ENCODE measurements at places on chromosomes 16 and 17.
A peak's percentile ranks its signal among the peaks of the same experiment; 100 is the strongest.

GRCh38 chr16:1907226-1907860, 10.9 kb downstream of the HS3ST6 start:
- no peak for DNase-seq

DNA sequence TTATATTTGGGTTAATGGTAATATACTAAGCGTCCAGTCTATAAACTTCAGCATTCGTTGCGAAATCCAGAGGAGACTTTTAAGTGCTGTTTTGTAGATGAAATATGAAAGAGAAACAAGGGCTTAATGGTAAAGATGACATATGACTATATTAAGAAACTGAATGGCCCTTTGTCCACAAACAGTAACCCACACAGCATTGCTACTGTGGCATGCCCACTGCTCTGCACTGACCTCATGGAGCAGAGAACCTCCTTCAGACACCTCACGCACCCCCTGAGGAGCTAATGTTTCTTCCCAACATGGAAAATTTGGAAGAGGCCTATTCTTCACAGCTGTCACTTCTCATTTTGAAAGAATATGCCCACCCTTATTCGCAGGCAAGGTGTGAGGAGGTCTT, 26.7 kb downstream of the ASPA start:
- DNase-seq = no peak

- DNase-seq = peak; percentile 75
These were observed 57.9 kb upstream of the SLC12A3 start for GRCh38 chr16:56807011-56807675.

GRCh38 chr17:1006054-1006453, 9.1 kb downstream of the TIMM22 start:
- no peak for DNase-seq

DNA sequence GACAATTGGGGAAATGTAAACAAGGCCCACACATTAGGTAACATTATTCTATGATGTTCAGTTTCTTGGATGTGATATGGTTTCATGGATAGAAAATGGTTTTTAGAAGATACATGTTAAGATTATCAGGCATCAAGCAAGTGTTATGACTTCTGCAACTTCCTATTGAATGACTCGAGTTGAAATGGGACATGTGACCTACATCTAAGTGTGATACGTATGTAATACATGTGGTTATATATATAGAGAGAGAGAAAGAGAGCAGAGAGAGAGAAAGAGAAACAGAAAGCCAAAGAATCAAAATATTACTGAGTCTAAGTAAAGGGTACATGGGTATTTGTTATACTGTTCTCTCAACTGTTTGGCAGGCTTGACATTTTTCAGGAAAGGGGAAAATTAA, 1.7 kb downstream of the TMEM170A start:
- no peak for DNase-seq

- DNase-seq = no peak
These were observed 96.2 kb downstream of the RTN4RL1 start for GRCh38 chr17:1928976-1929375.

- DNase-seq = no peak
These were observed 163.3 kb downstream of the ANKFN1 start for GRCh38 chr17:56316604-56317003.

DNA sequence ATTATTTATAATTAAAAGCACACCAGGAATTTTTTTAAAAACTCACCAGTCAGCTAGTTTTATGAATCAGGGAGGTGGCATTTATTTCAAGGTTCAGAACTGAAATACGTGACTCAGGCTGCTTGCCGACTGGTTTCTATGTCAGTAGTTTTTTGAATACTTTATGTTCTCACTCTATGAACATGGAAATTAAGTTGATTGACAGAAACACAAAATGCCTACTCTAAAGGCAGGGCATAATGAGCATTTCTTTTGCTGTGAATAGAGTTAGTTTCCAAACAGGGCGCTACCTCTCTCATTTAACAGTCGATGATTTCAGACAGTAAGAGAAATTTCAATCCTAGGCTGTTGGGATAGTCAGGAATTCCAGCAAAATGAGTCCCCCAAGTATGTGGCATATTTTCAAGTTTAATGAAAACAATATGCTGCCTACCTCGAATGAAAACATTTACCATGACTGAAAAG, 6.7 kb downstream of the HS3ST3B1 start:
- DNase-seq = no peak

- no peak for DNase-seq
These were observed 230.5 kb upstream of the CACNG5 start for GRCh38 chr17:66604376-66604775.

DNA sequence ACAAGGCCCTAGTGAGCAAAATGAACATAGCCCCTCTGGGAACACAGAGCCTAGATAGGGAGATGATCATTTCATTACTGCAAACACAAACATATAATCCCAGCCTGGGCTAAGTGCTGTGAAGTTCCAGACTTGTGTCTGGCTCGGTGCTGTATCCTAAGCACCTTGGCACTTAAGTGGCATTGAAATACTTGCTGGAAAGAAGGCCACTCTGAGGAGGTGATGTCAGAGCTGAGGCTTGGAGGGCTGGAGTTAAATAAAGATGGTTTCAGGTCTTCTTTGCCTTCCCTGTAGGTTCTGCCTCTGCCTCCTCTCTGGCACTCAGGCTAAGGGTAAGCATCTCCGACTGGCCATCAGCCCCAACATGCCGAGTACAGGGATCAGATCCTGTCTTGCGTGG, 2.4 kb upstream of the CACNA1G start:
- DNase-seq = no peak

DNA sequence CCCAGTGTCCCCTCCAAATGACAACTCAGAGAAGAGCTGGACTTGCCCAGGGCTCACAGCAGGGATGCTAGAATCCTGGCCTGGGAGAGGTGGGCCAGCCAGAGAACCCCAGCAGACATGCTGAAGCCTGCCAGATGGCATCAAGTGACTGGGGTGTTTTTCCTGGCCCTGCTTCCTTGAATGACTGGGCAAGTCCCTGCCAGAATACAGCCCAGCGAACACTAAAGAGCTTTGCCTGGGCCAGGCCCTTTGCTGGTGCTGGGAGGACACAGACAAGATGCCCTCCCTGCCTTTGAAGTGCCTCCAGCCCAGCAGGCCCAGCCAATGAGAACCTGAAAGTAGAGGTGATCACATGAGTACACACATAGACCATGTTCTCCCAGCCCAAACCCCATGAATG, 11.5 kb downstream of the ZNF319 start:
- no peak for DNase-seq

DNA sequence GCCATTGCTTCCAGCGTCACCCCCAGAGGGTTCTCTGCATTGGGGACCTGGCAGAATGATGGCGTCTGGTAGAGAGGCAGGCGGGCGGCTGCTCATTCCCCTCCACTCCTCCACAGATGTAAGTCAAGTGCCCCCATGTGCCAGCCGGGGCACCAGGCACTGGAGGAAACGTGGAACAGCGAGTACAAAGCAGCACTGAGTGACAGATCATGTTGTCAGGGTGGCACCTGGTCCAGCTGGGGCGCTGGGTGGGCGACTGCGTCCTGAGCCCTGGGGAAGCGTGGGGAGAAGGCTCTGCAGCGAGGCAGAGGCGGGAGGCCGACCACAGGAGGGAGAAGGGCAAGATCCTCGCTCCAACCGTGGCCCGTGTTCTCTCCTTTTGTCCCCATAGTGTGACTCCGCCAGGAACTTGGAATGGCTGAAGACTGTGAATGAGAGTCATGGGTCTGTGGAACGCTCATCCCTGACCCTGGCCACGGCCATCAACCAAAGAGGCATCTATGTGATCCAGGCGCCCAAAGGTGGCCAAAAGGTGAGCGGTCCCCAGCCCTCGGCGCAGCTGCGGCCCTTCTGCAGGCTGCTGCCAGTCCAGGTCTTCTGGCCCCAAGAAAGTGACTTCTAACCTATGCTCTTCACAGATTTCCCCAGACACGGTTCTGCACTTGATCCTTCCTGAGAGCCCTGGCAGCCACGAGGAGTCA, 76.7 kb downstream of the RNF213 start:
- no peak for DNase-seq

DNA sequence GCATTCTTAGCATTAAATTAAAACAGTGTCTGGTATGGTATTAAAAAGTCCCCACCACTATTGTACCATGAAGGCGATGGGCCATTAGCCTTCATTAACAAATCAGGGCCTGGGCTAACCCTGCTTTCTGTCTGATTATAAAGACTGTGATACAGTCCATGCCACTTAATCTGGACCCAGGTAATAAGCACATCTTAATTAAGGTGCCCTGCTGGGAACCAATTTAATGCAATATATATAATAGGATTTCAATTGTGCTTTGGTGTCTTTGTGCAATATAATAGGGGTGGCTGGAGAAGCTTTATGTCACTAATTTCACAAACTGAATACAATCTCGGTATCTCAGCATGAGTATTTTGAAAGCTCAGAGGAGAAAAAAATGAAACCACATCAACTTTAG, 64.4 kb upstream of the CDH8 start:
- no peak for DNase-seq

- DNase-seq = no peak
These were observed at the start of gene FOXF1 for GRCh38 chr16:86510465-86511261. Gene FOXF1 (plus strand): TSS chr16:86510527. CDS start chr16:86510570, 43 bp downstream.

- no peak for DNase-seq
These were observed 19.7 kb upstream of the PIK3R5 start for GRCh38 chr17:8985054-8985701.

DNA sequence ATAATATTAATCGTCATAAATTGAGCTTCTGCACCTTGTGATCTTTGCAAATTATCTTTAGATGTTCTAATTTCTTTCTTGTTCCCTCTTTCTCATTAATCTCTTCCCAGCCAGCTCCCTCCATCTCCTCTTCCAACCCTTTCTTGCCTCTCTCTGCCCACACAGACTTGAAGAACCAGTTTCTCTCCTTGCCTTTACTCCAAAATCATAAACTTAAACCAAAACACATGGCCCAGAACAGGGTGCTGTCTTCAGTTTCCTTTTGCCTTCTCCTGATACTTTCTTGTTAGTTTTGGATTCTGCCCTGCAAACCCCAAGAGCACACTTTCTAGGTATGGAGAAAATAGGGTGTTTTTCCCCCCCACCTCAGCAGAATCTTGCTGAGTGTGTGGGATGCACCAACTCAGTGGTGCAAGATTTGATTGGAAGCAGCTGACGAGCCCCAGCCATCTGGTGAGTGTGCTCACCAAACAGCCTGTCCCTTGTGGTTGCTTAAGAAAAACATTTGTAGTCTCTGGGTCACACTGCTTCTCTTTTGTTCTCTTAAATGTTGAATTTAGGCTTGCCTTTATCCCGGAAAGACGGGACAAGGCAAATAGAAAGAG, 175.8 kb upstream of the MAF start:
- no peak for DNase-seq

- DNase-seq = peak; percentile 24
These were observed 5.2 kb upstream of the GRIN2C start for GRCh38 chr17:74864866-74865395.

GRCh38 chr17:65130832-65131231, 6.3 kb upstream of the RGS9 start:
- DNase-seq = no peak

DNA sequence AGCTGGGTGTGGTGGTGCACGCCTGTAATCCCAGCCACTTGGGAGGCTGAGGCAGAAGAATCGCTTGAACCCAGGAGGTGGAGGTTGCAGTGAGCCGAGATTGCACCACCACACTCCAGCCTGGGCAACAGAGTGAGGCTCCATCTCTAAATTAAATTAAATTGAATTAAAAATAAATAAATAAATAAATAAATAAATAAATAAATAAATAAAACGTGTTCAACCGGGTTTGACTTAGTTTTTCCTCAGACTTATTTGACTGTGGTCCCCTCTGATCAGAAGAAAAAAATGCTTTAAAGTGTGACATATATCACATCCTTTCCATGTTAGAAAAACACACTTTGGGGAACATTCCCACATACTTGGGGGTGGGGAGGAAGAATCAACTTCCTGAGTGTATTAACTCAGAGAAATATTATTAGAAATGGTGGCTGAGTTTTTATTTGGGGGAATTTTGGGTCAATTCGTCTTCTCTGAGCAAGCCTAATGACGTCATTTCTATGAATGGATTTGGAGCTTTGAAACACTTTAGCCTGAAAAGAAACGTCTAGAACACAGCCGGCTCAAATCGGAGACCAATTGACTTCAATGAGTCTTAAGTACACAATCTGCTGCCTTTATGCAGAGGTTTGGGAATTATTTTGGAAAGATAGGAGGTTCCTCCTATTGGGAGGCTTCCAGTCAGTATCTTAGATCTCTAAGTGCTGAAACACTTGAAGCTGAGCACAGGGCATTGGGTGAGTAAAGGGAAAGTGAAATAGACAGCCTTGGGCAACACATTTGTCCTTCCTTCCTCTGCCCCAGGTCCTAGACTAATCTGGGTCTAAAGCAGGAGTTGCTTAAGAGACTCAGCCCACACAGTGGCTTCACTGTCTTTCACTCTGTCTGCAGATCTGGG, 132.6 kb downstream of the PITPNC1 start:
- peak; percentile 29 for DNase-seq

GRCh38 chr16:23905027-23905426, 69.2 kb downstream of the PRKCB start:
- DNase-seq = peak; percentile 36

- no peak for DNase-seq
These were observed 29.8 kb downstream of the LAT start for GRCh38 chr16:29014561-29015069.

DNA sequence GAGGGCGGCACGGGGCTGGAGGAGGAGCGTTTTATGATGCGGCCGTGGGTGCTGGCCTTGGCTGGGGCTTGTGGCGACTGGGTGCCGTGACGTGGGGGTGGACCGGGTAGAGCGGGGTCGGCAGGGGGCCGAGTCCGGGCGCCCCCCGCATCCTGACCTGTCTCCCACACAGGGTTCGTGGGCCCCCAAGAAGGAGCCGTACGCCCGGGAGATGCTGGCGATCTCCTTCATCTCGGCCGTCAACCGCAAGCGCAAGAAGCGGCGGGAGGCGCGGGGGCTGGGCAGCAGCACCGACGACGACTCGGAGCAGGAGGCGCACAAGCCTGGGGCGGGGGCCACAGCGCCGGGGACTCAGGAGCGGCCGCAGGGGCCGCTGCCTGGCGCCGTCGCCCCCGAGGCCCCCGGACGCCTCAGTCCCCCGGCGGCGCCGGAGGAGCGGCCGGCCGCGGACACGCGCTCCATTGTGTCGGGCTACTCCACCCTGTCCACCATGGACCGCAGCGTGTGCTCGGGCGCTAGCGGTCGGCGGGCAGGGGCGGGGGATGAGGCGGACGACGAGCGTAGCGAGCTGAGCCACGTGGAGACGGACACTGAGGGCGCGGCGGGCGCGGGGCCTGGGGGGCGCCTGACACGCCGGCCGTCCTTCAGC, 81.6 kb downstream of the ARHGAP23 start:
- DNase-seq = no peak

GRCh38 chr17:80453126-80453997, 23.0 kb downstream of the NPTX1 start:
- no peak for DNase-seq

Data from NCI-H226 (cell line).